ENCODE measurements at places on chromosomes 16 and 17. TPM values are rescaled to one million over a fixed set of nuclear protein-coding genes. Genes with fewer than 3 reads are reported as not detected.

The KRTAP3-1 gene
- not detected for total RNA-seq

The BEAN1 gene
- total RNA-seq: 0.73 TPM

The PGAP6 gene
- total RNA-seq: 38.9 TPM

The TEX14 gene
- 0.73 TPM for total RNA-seq

The HOXB2 gene
- total RNA-seq: 5.9 TPM

The CLEC19A gene
- total RNA-seq: not detected

The RND2 gene
- 0.39 TPM for total RNA-seq

The CCL23 gene
- not detected for total RNA-seq

The FOXL1 gene
- total RNA-seq: 32.6 TPM

The CCDC200 gene
- total RNA-seq: 0.37 TPM

The EFNB3 gene
- total RNA-seq: 0.37 TPM

The VMP1 gene
- 137 TPM for total RNA-seq

The ANKRD40CL gene
- total RNA-seq: not detected

The KCNAB3 gene
- total RNA-seq: under 0.01 TPM

The PRDM7 gene
- total RNA-seq: not detected

The SDR42E1 gene
- not detected for total RNA-seq

The PSMD3 gene
- 121 TPM for total RNA-seq

The EXOC3L1 gene
- not detected for total RNA-seq

The TBC1D3G gene
- total RNA-seq: not detected

The NPIPA8 gene
- not detected for total RNA-seq

The KRT31 gene
- total RNA-seq: not detected
